Left colon (tissue), 2 donors: ENCODE measurements at places on chromosomes 1 and 21. TPM values are rescaled to one million over a fixed set of nuclear protein-coding genes. Genes with fewer than 3 reads are reported as not detected.
A peak's percentile ranks its signal among the peaks of the same experiment; 100 is the strongest.

PFKL gene
- total RNA-seq, result 239 TPM

DNA sequence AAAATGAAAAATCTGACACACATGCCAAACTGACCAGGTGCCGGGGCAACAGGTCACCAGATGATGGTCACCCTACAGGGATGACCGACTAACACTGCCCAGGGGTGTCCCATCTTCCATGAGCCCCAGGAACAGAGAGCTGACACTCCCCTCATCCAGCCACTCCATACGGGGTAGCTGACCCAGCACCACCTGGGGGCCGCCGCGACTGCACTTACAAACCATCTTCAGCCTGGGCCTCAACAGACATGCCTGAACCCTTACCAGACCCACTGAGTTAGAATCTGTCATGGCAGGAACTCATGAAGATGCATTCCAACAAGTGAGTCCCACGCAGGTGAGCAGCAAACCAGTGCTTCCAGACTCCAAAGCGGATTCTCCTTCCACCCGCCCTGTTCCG is 31.6 kb upstream of the AJAP1 start:
- DNase-seq, result no peak

DNA sequence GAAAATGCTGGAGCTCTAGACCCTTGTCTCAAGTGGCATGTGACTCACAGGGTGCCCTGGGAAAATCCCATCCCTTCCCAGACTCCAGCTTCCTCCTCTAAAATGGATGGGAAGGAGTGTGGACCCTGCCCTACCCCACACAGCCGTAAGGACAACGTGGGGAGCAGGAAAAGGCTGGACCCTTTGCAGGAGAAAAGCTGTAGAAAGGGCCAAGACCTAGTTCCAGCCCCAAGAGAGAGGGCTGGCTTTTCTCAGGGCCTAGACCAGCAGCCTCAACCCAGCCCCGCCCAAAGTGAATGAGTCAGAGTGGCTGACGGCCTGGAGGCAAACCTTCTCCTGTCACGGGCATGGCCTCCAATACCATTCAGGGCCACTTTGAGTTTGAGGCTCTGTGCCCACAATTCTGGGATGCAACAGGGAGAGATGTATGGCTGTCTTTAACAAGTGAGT is 1.1 kb downstream of the LAMB3 start:
- peak; percentile 75 for DNase-seq

- peak; percentile 98 for DNase-seq
Measured at GRCh38 chr1:15603050-15603965, 13.9 kb upstream of the DDI2 start.

GRCh38 chr1:57553666-57554065 is 129.8 kb upstream of the DAB1 start:
- DNase-seq, result no peak

DNA sequence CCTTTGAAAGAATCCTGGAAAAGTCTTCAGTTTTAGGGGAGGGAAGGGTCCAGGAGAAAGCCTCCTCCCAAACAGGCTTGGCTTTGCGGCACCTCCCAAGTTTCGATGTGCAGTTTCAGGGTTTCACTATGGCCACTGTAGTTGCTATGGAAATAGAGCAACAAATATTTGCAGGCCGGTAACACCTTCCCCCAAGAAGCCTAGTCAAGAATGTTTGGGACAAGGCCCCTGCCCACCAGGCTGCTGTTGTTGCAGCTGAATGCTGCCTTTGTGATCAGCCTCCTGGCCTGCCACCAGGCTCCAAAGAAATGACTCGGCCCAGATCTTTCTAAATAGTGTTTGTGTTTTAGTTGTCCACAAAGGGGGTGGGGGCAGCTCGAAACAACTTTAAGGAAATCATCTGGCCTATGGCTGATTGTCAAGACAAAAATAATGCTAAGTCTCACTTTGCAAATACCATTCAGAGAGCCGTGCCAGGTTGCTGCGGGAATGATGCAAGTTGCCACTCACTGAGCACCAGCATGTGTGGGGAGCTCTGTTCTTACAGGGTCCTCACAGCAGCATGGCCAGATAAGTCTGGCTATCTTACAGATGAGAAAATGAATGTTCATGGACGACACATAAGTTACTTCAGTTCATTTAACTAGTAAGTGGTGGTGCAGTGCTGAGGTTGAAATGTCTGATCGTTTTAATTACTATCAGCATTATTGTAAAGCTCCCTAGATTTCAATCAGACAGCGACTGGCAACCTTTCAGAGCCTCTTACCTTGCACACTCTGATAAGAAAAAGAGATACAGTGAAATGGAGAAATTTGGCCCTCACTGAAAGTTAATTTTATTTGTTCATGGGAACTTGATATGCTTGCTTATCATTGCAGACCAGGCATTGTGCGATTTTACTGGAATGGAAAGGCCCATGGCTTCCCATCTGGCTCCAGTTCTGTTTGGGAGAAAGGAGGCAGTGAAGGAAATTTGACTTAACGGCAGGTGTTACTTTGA is 91.2 kb upstream of the JUN start:
- no peak for DNase-seq
